ENCODE measurements at places on chromosomes 12 and 14. TPM values are rescaled to one million over a fixed set of nuclear protein-coding genes. Genes with fewer than 3 reads are reported as not detected.

- DNase-seq, result no peak
Measured at GRCh38 chr14:84991021-84991420, 538.9 kb upstream of the FLRT2 start.

DNA sequence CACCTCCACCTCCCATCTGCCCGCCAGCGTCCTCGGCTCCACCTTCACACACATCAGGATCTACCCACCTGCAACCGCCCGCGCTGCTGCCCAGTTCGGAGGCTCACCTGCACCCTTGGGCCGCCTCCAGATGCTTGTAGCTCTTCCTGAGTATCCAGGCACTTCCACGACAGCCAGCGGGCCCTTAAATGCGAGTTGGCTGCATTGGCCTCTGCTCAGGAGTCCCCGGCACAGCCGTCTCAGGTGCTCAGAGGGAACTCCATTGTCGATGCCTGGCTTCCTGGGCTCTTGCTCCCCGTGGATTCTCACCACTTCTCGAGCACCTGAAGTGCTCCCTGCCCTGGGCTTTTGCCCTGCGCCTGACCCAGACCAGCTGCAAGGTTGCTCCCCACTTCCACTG, 21.9 kb upstream of the CDCA4 start:
- no peak for DNase-seq

- DNase-seq, result no peak
Measured at GRCh38 chr12:131279281-131279921, 325.7 kb downstream of the ADGRD1 start.

- DNase-seq, result no peak
Measured at GRCh38 chr12:8052679-8053078, 13.5 kb downstream of the C3AR1 start.

GRCh38 chr14:81516986-81517797, 16.5 kb downstream of the SEL1L start:
- DNase-seq, result peak; percentile 85

The CCDC175 gene
- polyA plus RNA-seq, result 0.60 TPM

The INHBE gene
- polyA plus RNA-seq, result 0.53 TPM

GRCh38 chr12:57173089-57173488, 25.7 kb upstream of the LRP1-AS start:
- DNase-seq, result no peak

- peak; percentile 54 for DNase-seq
Measured at GRCh38 chr12:49945394-49946080, 5.0 kb upstream of the AQP2 start.

DNA sequence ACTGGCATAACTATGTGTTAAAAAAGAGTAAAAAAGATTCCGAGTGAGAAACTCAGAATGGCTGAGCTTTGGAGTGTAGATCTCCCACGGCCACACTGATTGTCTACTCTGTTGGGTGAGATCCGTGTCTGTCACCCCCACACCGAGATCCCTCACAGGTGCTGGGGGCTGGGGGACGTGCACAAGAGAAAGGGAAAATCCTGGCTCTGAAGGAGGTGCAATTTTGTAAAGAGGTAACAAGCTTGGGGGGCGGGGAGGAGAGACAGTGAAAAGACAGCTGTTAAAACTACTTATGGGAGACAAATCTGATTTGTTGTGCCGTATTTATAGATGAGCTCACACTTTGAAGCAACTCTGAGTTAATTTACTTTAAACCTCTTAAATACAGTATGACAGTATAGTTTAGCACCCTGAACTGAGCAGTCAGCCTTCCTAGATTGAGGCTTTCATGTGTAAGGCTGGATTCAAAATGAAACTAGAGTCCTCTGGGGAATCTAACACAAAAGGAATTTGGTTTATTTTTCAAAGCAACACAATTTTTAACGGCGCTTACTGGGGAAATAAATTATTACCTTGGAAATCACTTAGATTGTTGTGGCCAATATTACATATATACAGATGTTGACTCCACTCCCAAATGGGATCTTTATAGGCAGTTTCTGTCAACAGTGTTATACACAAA, 167.4 kb upstream of the RGS6 start:
- no peak for DNase-seq

DNA sequence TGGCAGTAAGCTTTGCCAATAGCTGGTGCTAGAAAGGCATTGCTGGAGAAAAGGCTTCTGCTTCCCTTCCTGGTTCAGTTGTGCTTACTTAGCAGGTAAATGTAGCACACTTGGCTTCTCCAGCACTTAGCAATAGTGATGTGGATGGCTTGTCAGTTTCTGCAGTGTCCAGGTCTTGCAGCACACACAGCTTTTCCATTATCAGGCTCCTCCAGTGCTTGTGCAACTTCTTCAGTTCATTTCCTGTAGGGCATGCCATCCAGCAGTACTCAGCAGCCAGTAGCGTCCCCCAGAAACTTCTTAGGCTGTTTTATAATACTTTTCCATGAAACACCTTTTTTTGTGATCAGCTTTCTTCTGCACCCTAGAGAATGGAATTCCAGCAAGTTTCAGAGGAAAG, 154.6 kb downstream of the SLC6A15 start:
- no peak for DNase-seq

- no peak for DNase-seq
Measured at GRCh38 chr14:69612783-69613130, 1.4 kb downstream of the SUSD6 start.

The HHIPL1 gene
- 2.1 TPM for polyA plus RNA-seq

The IKZF4 gene
- 23.6 TPM for polyA plus RNA-seq

The GALNT8 gene
- polyA plus RNA-seq, result 2.7 TPM

The GPR68 gene
- polyA plus RNA-seq, result 2.2 TPM

DNA sequence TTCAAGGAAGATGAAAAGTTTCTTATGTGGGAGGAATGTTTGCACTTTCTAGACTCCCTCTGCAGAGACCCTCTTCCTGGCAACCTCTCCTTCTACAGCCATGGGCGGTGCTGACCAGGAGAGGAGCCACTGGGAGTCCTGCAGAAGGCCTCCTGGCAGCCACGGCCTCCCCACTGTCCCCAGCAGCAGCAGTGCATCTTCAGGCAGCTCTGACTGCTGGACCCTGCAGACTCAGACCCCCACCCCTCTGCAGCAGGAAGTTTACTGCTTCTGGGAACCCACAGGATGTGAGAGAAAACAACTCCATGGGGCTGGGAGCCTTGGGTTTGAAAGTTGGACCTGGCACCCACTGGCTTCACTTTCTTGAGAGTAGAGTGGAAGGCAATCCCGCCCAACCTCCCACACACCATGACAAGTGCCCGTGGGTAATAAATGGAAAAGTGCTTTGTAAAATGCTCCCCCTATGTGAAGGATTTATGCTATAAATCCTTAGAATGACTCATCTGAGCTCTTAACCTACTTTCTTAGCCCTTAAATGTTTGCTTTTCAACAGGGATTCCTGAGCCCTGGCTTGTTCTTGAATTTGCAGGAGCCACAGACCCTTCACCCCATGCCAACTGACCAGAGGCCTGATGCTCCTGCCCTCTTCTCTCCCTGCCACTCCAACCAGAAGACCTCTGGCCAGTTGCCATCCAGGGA, 37.5 kb upstream of the DDX11 start:
- DNase-seq, result no peak

GRCh38 chr12:130775953-130776856, 60.1 kb upstream of the RIMBP2 start:
- peak; percentile 78 for DNase-seq

The ACTR6 gene
- 34.5 TPM for polyA plus RNA-seq

The RASSF9 gene
- 14.5 TPM for polyA plus RNA-seq

DNA sequence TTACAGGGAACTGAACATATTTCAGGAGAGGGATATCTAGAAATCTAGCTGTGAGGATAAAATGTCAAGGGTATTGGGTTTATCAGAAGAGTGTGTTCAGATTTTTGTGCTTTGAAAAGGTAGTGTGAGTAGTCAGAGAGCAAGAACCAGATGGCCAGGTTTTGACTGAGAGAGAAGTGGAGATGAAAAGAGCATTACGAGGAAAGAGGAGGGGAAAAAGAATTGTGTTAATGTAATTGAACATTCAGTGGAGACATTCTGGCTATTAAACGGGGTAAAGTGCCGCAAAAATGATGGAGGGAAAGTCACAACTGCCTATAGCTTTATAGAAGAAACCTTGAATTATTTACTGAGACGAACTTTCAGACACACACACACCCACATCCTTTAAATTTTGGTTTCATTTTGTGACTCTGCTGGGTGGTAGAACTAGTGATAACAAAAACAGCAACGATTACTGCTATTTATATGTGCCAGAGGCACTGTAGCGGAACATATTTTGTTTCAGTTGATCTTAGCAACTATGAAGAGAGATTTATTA, 213.6 kb downstream of the ERC1 start:
- DNase-seq, result no peak

GRCh38 chr12:100826323-100826722, 31.7 kb downstream of the ANO4 start:
- peak; percentile 57 for DNase-seq

- DNase-seq, result no peak
Measured at GRCh38 chr12:72028966-72029365, 90.3 kb downstream of the TPH2 start.

GRCh38 chr14:74836251-74836960, 39.5 kb downstream of the PROX2 start:
- no peak for DNase-seq

- DNase-seq, result no peak
Measured at GRCh38 chr14:78664841-78665240, 494.7 kb downstream of the NRXN3 start.

DNA sequence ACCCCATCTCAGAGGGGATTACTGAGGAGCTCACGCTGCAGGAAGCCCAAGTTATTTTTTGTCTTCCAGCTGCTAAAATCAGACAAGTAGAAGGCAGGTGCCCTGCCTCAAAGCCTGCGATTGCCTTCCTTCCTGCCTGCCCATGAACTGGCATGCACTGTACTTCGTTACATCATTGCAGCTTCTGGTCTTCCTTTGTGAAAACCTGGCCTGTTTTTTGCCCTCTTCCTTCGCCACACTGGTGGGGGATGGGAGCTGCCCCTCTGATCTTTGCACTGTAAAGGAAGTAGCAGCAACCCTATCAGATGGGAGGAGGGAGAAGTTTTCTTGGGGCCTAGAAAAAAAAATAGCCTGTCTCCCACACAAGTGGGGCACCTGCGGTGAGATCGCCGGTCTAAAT, 1098.7 kb downstream of the BCL11B start:
- no peak for DNase-seq

- DNase-seq, result no peak
Measured at GRCh38 chr12:104414581-104415341, 42.0 kb upstream of the CHST11 start.

DNA sequence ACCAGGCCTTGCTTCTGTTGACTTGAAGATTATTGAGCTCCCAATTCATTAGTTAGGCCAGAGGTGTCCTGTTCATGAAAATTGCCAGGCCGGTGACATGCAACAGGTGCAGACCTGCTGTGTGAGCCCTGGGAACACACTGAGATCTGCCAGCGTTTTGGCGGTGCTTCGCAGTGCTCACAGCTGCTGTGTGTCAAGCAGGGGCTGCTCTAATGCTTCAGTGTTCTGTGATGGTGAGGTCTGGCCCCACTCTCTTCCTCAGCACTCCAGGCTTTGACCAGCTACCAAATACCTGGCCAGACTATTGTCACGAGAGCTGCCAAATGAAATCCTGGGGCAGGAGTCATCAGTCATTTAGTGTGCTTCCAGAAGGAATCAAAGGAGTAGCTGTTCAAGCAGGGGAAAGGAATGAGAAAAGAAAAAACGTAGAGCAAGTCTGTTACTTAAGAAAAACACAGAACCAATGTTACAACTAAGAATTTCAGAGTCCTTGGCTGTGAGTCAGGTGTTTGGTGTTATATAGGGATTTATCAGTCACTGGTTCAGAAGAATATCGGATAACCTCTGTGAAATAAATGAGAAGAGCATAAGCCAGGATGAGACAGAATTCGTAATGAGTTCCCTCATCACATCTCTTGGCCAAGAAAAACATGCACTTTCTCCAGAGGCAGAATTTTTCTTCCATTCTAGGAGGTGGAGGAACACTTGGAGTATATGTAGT, 150.8 kb downstream of the FBXL14 start:
- no peak for DNase-seq

The TAS2R42 gene
- polyA plus RNA-seq, result not detected

DNA sequence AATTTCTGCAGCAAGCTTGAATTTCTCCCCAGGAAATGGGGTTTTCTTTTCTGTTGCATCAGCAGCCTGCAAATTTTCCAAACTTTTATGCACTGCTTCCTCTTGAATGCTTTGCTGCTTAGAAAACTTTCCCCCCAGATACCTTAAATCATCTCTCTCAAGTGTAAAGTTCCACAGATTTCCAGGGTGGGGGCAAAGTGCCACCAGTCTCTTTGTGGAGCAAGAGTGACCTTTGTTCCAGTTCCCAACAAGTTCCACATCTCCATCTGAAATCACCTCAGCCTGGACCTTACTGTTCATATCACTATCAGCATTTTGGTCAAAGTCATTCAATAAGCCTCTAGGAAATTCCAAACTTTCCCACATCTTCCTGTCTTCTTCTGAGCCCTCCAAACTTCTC, 241.6 kb upstream of the TMTC1 start:
- no peak for DNase-seq

The TEX52 gene
- 2.2 TPM for polyA plus RNA-seq

The LRTM2 gene
- 0.67 TPM for polyA plus RNA-seq

GRCh38 chr14:35822501-35822900, 3.6 kb upstream of the BRMS1L start:
- DNase-seq, result no peak

The DHRS7 gene
- polyA plus RNA-seq, result 75.8 TPM

The LMNTD1 gene
- not detected for polyA plus RNA-seq

The GLI1 gene
- polyA plus RNA-seq, result 20.2 TPM

- DNase-seq, result no peak
Measured at GRCh38 chr14:85617791-85618190, 87.8 kb downstream of the FLRT2 start.

The RIC8B gene
- polyA plus RNA-seq, result 25.5 TPM

The PZP gene
- polyA plus RNA-seq, result 0.30 TPM

Data from renal pelvis (tissue), 12 donors.